ENCODE measurements at places on chromosomes 13 and 19. TPM values are rescaled to one million over a fixed set of nuclear protein-coding genes. Genes with fewer than 3 reads are reported as not detected.

ZSCAN18 gene
- 93.3 TPM for polyA plus RNA-seq

ZNF823 gene
- polyA plus RNA-seq = 5.9 TPM

GSX1 gene
- not detected for polyA plus RNA-seq

CBY2 gene
- not detected for polyA plus RNA-seq

DNA sequence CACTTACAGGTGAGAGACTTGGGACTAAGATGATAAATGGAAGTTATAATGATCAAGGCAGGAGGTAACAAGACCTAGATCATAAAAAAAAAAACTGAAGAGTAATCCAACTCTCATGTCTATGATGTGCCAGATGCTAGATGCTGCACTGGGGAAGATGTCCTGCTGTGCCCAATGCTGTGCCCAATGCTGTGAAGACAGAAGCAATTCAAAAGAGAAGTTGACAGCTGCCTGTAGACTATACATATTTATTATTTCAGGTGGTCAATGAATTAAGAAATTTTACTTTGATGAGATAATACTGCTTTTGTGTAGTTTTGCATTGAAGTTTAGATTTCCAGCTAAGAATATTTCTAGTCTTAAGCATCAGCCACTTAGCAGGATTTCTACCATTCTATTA lies 21.5 kb downstream of the VWA8 start:
- no peak overlapping the region for H3K4me3 ChIP-seq
- no peaks in the 10 kb centered on the region for H3K27me3 ChIP-seq
- H3K27ac ChIP-seq = no peak overlapping the region
- H3K4me1 ChIP-seq = no peaks in the 10 kb centered on the region
- H3K36me3 ChIP-seq = no peaks in the 10 kb centered on the region
- DNase-seq = no peak

Data from ovary (tissue), 10 donors.